ENCODE measurements at places on chromosomes 2 and 18.

- peak; percentile 81 for DNase-seq
These were observed 123.5 kb upstream of the EML6 start for GRCh38 chr2:54599914-54600313.

- DNase-seq = peak; percentile 19
These were observed 45.3 kb downstream of the ACAA2 start for GRCh38 chr18:49768051-49768391.

- no peak for DNase-seq
These were observed 107.7 kb downstream of the KCTD1 start for GRCh38 chr18:26440644-26441043.

GRCh38 chr2:234521536-234521935 is 24.7 kb upstream of the ARL4C start:
- no peak for DNase-seq

- no peak for DNase-seq
These were observed 103.7 kb upstream of the PXDN start for GRCh38 chr2:1847846-1848598.

GRCh38 chr2:141570474-141571131 is 560.2 kb downstream of the LRP1B start:
- DNase-seq = no peak

DNA sequence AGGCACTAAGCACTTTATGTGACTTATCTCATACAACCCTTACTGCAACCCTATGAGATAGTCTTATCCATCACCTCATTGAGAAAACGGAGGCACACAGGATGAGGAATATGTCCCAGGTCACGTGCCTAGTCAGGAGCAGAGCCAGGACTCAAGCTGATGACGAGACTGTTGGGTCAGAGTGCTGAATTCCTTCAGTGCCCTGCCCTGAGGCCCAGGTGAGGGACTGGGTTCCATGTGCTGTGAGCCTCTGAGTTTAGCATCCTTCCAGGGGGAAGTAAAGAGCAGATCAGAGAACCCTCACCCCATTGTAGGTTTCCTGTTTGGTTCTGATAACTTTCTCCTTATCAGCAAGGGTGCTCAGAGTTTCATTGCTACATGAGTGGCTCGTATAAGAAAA is 11.7 kb upstream of the EDAR start:
- no peak for DNase-seq

- DNase-seq = peak; percentile 50
These were observed 47.6 kb downstream of the G6PC2 start for GRCh38 chr2:168948621-168949212.

DNA sequence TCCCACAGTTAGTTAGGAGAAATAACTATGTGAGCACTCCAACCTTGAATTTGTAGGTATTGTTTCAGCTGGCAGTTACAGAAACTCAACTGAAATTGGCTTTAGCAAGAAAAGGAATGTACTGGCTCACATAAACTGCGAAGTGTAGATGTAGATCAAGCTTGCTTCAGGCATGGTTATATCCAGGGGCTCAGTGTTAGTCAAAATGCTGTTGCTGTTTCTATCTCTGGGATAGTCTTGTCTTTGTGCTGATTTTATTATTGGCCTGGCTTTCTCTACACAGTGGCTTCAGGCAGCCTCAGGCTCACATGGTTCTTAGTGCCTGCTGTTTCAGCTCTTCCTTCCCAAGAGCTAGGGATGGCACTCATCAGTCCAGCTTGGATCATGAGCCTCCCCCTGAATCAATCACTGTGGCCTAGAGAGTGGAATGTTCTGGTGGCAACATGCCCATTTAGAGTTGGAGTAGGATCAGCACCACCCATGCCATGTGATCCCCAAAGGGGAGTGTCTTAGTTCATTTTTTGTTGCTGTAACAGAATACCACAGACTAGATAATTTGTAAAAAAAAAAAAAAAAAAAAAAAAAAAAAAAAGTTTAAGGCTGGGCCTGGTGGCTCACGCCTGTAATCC is 69.1 kb upstream of the FOXI3 start:
- peak; percentile 57 for DNase-seq

GRCh38 chr2:8622199-8622911 is 59.5 kb upstream of the ID2 start:
- DNase-seq = no peak

DNA sequence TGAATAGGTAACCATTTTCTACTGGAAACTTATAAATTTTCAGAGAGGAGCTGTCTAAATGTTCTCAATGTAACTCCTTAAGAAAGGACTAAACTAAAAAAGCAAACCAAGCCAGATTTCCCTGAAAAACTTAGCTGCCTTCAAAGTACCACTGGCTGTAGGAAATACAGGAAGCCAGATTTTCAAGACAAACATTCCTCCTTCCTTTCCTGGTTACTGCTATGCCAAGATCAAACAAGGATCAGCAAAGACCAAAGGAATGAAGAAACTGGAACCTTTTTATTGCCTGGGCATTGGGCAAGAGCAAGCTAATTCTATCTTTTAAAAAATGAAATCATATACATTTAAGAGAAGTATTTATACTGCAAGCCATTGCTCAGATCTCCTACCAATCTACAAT is 212.7 kb downstream of the DYM start:
- no peak for DNase-seq

DNA sequence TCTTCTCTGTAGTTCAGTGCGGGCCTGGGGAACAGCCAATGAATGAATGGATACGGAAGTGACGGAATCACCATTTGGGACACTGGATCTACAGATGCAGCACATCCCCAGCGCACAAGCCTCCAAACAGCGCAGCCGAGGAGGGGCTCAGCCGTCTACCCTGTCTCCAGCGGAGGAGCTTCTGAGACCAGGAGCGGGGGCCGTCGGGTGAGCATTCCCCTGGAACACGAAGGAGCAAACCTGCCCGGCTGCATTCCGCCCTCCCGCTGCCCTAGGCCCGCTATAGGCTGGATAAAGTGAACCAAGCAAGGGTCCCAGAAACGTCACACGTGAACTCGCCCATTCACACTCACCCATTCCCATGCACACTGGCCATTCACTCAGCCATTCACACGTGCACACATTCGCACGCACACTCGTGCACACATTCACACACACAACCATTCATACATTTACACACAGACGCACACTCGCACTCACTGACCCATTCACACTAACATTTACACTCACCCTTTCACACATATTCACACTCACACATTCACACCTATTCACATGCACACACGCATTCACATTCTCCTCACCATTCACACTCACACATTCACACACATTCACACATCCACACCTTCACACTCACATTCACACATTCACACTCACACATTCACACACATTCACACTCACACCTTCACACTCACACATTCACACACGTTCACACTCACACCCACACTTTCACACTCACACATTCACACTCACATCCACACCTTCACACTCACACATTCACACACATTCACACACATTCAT is 63.4 kb downstream of the BIN1 start:
- no peak for DNase-seq

DNA sequence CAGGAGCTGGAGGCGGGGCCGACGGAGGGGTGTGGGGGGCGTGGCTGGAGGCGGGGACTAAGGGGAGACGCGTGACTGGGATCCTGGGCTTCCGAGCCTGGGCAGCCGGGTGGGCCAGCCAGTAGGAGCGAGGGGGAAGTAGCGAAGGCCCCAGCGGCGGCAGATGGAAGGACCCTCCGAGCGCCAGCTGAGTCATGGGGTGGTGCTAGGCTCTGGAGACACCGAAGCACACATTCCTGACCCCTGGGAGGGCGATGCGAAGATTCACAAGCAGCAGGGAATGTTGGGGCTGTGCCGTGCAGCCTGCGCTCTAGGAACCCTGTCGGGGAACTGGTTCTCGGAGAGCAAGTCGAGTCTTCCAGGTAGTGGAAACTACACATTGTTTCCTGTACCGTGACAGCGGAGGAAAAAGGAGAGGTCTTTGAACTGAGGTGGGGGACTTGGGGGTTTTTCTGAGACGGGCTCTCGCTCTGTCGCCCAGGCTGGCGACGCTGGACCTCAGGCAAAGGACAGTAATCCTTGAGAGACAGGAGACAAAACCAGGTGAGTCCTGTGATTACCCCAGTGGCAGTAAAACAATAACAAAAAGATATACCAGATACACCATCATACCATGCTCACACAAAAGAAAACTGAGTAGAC is 650 bp upstream of the AFG3L2 start:
- DNase-seq = no peak

GRCh38 chr2:215635071-215635787 is 199.4 kb upstream of the FN1 start:
- no peak for DNase-seq

DNA sequence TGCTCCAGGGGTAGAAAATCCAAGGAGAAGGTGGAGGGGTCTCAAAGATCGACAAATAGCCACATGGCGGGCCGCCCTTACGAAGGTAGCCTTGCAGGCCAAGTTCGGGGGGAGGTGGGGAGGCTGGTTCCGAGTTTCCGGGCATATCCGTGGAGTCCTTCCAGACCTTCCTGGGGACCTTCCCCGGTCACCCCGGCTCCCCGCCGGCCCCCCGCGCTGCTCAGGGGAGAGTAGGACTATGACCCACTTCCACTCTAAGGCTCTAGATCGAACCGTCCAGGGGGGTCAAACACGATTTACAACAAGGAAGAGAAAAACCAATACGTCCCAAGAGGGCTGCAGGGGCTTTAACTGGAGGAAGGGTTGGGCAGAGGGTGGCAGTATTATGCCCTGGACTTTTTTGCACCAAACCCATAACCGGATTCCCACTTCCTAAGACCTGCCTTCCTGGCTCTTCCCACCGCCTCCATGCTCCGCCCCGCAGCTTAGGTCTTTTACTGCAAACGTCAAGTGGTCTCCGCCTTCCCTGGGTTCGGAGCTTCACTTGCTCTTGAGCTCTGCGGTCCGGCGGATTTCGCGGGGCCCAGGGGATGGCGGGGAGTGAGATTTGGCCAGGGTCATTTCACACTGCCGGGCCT is 779 bp upstream of the LYPD6 start:
- DNase-seq = peak; percentile 76

GRCh38 chr18:12159446-12159845 is 65.8 kb downstream of the ANKRD62 start:
- DNase-seq = peak; percentile 87

DNA sequence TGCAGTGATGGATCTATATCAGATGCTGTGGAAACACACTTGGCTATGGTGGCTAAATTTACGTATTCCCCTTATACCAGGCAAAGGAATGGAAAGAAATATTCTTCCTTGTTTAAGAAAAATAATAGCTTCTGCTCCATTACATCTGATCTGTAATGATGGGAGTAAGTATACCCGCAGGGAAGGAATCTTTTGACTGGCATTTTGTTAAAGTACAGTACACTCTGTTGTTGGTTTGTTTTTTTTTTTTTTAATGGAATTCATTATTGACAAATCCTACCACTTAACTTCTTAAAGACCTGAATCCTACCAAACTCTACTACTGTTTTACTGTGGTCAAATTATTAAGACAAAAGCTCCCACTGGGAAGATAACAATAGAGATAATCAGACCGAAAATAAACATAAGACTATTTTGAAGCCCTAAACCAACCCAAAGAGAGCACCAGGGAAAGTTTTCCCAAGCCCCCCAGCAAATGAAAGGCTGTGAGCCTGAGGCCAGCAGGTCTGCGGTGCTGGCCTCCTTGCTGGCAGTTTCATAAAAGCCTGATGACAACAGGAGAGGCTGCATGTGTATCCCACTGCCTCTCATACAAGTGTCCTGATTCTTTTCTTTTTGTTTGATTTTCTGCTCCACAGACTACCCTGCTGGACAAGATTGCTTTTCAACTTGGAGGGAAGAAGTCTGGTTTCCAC is 101.0 kb downstream of the SLC25A12 start:
- DNase-seq = no peak

DNA sequence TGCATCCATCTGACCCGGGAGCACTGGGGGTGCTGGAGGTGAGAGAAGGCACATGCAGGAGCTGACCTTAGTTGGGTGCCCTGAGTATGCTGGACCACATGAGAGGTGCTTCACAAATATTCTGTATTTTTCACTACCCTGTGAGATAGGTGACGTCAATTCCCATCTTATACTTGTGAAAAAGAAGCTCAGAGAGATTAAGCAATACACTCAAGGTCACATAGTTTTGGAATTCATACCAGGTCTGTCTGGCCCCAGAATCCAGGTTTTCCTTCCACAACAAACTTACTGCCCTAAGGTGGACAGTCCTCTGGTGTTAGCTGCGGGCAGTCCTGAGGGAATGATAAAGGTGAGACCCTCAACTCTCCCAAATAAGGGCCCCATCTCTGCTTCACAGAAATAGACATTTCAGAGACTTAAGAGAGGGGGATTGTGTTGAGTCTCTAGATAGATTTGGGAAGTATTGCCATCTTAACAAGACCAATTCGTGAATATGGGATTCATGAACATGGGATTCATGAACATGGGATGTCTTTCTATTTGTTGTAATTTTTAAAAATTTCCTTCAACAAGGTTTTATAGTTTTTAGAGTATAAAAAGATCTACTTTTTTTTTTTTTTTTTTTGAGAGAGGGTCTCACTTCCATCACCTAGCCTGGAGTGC is 64.0 kb upstream of the SMAD7 start:
- no peak for DNase-seq

DNA sequence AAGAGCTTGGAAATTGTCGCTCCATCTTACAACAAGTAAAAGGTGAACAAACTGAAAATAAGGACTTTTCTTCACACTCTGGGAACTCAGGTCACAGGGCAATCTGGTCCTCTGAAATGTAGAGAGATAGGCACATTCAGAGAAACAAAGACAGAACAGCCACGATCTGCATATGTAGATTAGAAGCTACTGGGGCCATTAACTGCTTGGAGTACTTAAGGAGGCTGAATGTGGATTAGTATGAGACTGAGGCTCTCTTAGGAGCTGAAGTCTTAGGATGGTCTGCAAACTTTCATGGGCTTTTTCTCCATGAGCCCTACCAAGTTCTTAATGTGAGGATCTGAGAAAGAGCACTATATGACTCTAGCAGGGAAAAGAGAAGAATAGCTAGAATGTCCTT is 265.3 kb upstream of the NXPH2 start:
- DNase-seq = no peak

- no peak for DNase-seq
These were observed 243.2 kb downstream of the BABAM2 start for GRCh38 chr2:28133778-28134177.

GRCh38 chr2:177783835-177784744 is 288.5 kb downstream of the PDE11A start:
- peak; percentile 4 for DNase-seq

DNA sequence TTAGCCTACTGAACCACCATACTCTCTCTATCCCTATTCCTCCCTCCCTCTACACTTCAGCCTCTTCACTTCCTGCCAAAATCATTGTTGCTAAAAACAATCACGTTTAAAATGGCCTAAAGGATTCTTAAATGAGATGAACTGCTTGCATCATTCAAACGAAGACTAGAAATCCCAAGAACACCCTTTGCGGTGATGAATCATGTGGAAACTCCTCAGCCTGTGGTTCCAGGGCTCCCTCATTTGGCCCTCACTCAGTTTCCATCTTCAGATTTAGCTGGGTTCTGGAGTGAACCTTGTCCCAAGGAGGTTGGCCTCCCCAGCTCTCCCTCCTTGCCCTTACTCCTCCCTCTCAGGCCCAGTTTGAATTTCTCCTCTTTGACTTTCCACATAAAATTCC is 125.6 kb upstream of the CDC42EP3 start:
- DNase-seq = no peak

- no peak for DNase-seq
These were observed 289.7 kb downstream of the TRIB2 start for GRCh38 chr2:13006426-13006825.
